ENCODE measurements at places on chromosomes 3 and 15.

DNA sequence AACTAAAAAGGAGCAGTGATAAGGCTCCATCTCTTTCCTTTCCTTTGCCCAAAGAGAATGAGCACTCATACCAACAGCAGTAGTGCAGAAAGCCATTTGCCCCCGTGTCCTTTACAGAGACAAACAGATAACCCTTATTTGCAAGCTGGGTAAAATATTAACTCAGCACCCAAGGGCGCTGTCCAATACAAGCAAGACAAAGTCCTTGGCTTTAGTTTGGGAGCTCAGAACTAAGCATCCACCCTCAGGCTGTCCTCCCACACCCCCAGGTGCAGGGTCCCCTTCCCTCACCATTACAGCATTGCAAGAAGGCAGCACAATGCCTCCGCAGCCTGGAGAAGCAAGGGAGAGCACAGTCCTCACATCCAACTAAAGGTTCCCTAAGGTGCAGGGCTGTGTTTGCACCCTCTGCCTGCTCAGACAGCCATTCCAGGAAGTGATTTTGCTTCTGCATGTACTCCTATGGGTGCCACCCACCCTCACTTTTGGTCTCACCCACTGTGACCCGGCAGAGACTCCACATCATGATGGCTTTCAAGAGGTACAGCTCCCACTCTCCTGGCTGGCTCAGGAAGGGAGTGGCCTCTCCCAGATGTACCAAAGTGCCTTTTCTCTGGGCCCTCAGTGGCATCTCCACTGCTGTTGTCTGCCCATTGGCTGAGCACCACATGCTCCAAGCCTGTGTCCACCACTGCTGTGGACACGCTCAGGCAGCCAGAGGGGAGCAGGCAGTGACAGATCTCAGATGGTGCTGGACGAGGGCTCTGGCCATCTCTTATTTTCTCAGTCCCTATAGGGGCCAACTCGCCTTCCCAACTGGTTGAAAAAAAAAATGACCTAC, 34.1 kb upstream of the HES1 start:
- DNase-seq: no peak

- DNase-seq: no peak
Measured at GRCh38 chr15:27268923-27269322, 297.9 kb downstream of the GABRG3 start.

DNA sequence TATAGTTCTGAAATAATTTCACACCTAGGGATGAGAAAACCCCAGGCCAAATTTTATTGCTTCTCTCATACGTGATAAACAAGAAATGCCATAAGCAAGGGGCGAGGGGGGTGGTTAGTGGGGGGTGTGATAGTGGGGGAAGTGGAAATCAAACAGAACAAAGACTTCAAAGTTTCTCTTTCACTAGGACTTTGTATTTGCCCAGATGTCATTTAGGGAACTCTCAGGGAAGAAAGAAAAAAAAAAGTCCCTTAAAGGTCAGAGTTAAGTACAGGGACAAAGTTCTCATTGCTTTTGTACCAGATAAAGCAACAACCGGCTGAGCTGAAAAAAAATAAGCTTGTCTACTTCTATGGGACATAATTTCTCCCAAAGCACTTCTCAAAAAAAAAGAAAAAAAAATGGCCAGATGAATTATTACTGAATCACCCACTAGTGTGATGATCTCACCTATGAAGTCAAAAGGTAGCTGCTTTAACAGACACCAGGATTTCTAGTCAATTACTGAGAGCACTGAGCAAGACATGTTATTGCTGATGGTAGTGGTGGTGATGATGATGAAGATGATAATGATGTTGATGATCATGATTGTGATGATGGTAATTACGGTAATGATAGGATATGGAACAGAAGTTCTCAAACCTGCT, 56.2 kb downstream of the FHIT start:
- DNase-seq: no peak

DNA sequence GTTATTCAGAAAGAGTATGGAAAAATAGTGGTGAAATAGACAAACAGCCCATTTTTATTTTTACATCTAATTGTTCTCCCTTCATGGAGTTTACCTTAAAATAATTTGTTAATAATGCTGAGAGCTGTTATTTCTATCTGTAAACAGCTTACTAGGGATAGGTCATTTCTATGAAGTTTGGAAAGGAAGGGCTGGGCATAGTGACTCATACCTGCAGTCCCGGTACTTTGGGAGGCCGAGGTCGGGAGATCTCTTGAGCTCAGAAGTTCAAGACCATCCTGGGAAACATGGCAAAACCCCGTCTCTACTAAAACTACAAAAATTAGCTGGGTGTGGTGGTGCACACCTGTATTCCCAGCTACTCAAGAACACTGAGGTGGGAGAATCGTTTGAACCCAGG, 624.3 kb upstream of the LMCD1 start:
- DNase-seq: no peak

GRCh38 chr15:36401586-36401966, 177.8 kb upstream of the CDIN1 start:
- DNase-seq: no peak

DNA sequence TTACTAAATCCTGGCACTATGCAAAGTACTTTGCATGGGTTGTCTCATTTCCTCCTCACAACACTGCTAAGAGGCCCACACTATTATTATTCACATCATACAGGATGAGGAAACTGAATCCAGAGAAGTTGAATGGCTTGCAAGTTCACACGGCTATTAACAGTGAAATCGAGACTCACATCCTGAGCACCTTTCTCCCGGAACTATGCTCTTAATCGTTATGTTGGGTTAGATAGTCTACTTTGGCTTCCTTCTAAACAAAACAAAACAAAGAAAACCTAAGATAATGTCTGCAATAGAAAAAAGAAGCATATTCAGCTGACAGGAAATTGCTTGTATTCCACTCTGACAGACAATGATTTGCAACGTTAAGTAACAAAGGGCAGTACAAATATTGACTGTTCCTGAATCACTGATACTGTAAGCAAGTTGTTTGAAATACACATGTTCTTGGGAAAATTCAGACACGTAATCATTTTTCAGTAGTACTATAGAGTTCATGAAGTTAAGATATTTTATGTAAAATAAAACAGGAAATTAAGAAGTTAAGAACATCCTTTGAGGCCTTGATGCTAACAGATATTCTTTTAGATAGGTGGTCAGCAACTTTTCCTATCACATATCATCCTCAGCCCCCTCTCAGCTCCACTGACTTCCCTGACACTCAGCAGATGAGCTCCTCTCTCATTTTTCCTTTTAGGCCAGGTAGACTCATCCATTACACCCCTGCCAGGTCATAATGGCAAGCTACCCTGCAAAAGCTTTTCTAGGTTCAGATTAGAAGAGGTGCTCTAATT, 40.7 kb downstream of the C2CD4B start:
- DNase-seq: no peak

- no peak for DNase-seq
Measured at GRCh38 chr3:150610785-150611184, 7.7 kb downstream of the SELENOT start.

GRCh38 chr3:16257309-16257708, 7.4 kb downstream of the DPH3 start:
- no peak for DNase-seq

DNA sequence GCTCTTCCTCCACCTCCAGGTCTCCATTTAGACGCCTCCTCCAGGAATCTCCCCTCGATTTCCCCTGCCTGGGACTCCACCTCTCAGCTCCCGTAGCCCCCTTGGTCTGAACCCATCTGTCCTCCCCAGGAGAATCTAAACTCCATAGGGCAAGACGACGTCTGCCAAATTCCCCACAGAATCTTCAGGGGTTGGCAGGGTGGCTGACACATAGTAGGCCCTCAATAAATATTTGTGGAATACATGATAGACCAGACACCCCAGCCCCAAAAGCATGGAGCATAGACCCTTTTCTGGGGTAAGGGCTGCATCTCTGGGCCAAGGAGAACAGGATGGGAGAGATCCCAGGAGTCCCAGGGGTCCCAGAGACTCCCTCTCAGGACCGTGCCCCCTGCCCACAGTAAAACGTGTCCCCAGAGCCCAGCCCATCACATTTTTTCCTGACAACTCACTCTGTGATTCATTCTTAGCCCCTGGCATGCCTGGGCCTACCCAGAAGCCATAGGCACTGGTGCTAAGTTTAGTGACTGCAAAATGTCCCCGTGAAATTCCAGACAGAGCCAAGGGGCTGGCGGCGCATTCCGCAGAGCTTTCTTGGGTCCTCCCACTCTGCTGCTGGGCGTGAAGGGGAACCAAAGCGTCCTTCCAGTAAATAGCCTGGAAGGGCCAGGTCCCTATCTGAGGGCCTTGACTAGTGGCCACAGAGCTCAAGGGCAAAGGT, 78.0 kb upstream of the SLC6A6 start:
- no peak for DNase-seq

DNA sequence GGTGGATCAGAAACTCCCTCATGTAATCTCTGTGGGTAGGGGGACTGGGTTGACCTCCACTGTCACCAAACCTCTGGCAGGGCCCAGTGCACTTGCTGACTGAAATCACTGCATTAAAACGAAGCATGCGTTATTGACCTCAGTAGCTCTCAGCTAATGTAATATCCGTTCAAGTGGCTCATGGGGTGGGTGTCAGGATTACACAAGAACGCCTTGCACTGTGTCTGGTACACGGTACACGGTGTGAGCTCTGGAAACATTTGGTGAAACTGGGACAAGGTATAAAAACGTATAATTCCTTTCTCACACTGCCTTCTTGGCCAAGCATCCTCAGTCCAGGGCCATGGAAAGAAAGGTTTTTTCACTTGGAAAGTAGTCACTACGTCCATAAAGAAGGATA, 11.9 kb downstream of the LRTM1 start:
- DNase-seq: no peak

DNA sequence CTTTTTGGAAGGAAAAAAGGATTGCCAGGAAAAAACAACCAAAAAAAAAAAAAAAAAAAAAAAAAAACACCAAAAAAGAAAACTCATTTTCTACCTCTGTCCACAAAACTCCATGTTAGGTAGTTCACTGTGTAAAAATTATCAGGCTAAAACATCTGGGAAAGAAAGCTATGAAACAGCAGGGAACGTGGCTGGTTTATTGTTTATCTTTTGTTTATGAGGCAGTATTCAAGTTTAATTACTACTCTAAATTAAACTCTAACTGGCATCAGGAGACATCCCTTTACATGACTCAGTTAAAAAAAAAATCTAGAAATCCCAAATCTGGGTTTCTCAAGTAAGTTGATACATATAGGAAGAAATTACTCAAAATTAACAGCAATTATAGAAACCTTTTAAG, 21.8 kb downstream of the MEIS2 start:
- DNase-seq: no peak

- DNase-seq: no peak
Measured at GRCh38 chr3:121660356-121661171, at the start of gene HCLS1. Gene HCLS1, minus strand, starts transcription at chr3:121660903. Its CDS starts 2,556 bp downstream, at chr3:121658347.

DNA sequence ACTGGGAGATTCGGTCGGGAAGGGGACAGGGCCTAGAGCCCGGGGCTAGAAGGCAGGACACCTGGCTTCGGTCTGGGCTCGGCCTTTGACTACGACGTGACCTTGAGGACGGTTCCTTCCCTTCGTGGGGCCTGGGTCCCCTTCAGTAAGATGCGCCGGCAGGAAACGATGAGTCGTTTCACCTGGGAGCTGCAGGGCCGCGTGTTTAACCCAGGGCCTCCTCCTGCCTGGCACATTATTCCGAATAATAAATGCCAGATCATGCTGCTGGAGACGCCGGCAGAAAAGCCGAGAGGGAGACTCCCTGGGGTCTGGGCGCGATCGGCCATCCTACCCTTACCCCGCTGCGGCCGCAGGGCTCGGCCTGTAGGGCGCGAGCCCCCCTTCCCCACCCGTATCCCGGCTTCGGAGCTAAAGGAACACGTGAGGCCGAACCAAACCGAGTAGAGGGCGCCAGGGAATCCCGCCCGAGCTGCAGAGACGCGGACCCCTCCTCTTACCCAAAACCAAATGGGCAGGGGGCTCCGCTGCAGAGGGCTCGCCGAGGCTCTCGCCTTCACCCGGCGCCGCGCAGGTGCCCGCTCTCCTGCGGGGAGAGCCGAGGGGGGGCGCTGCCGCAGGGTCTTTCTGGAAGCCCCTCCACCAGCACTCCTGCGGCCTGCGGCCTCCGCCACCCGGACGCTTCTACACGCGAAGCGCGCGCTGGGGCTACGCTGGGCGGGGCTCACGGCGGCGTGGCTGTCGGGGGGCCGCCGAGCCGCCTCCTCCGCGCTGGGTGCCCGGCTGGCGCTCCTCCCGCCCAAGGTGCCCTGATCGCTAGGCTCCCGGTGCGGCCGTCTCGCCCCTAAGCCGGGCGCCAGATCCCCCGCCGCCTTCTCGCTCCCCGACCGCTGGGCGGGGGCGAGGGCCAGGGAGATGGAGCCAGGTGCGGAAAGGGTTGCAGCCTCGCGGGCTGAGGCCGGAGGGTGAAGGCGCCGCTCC, at the start of gene BDH1:
Gene BDH1, minus strand, starts transcription at position 688 of the 981 bp plus-strand sequence. CDS start 9,525 bp downstream, outside the sequence.
- DNase-seq: peak; percentile 2

- DNase-seq: no peak
Measured at GRCh38 chr3:119626196-119626595, 28.5 kb downstream of the PLA1A start.

DNA sequence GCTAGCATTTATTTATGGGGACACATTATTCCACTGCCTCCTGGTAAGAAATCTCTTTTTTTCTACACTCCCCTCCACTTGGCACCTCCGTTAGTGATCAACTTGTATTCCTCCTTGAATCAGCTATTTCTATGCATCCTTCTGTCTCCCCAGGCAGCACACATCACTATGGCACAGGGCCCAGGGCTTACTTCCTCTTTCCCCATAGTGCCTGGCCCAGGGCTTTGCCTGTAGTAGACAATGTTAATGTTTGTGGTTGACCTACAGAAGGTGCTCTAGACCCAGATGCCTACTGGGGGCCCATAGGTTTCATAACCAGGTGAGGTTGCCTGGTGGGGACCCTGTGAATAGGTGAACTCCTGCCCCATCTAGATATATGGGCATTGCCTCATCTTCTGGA, 44.9 kb downstream of the EPHB1 start:
- DNase-seq: no peak

GRCh38 chr3:113269661-113270060, 58.3 kb downstream of the BOC start:
- DNase-seq: no peak

GRCh38 chr3:53149699-53150098, 11.3 kb upstream of the PRKCD start:
- DNase-seq: no peak

DNA sequence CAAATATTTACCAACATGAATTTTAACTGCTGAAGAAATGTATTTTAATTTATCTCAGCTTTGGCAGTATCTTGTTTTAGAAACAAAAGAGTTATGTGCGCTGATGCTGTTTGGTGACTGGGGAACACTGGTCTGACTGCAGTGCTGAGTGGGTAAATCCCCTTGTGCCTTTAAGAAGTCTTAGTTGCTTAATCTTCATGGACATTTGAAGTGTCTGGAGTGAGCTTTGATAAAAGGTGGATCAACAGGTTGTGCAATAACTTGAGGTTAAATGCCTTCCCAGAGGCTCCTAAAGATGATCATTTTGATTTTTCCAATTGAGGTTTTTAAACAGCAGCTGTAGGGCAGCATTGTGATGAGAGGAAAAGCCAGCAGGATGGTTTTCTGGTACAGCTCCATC, 68.7 kb downstream of the TP63 start:
- DNase-seq: no peak

DNA sequence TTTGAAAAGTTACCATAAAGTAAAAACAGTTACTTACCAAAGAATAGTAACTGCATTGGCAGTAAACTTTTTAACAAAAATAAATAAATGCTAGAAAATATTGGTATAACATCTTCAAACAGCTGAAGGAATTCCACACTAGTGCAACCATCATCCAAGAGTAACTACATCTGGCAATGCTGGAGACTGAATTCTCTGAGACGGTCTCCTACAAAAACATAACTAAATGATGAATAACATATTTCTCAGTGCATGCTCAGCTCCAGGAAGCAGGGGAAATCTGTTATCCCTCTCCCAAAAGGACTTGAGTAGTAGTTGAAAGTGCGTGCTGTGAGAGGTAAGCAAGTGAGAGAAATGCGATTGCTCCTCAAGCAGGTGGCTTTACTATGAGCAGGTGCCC, 526.8 kb upstream of the CCDC54 start:
- no peak for DNase-seq
